ENCODE measurements at places on chromosomes 3 and 15.

- DNase-seq = no peak
Measured at GRCh38 chr15:26631894-26632293, 141.0 kb downstream of the GABRB3 start.

- no peak for DNase-seq
Measured at GRCh38 chr3:38645601-38646000, 3.9 kb downstream of the SCN5A start.

DNA sequence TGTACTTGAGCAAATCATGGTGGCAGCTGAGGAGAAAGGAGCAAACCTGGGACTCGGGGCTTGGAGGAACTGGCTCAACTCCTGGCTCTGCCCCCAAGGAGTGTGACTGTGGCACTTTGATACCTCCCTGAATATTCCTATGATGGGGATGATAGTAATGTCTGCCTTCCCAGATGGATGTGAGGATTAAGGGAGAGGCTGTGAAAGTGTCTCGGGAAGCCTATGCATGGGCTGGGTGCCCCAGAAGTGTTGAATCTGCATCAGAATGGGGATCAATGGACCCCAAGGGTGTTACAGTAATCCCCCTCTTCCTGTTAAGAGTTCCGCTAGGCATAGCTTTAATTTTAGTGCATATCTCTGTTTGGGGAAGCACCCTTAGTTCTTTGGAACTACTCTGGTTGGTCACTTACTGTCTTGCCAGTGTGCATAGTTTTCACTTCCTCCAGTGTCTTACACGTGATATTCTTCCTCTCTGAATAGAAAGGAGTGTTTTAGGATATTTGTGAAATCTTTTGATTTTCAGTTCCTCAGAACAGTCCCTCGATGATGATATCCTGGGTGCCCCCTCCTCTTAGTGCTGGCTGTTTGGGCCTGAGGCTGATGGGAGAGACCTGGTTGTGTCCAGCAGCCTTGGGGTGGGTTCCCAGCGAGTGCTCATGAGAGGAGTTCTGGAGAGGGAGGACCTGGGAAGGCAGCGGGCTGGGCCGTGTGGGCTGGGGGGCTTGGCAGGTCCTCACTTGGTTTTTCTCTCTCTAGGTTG lies 97.5 kb downstream of the CHDH start:
- no peak for DNase-seq

- DNase-seq = no peak
Measured at GRCh38 chr3:56693750-56694149, 10.7 kb upstream of the TASOR start.

GRCh38 chr3:39095778-39096177 lies 11.6 kb downstream of the GORASP1 start:
- no peak for DNase-seq

DNA sequence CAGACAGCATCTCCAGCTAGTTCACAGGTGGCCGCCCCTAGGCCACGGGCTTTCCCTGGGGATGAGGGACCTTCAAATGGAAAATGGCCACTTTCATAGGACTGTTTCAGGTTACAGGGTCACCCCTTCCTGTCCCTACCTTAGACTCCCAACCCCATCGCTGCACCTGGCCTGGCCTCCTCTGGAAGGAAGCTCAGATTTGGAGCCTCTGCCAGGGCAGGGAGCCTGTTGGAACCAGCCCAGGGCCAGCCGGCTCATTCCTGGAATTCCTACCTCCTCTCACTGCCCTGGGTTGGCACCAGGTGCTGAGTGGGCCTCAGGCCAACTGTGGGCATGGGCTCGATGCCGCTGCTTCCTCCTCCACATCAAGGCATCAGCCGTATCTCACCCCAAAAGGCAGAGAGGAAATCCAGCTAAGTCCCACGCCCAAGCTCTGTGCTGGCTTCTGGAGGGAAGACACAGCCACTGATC lies 42.2 kb downstream of the KLHL25 start:
- no peak for DNase-seq

DNA sequence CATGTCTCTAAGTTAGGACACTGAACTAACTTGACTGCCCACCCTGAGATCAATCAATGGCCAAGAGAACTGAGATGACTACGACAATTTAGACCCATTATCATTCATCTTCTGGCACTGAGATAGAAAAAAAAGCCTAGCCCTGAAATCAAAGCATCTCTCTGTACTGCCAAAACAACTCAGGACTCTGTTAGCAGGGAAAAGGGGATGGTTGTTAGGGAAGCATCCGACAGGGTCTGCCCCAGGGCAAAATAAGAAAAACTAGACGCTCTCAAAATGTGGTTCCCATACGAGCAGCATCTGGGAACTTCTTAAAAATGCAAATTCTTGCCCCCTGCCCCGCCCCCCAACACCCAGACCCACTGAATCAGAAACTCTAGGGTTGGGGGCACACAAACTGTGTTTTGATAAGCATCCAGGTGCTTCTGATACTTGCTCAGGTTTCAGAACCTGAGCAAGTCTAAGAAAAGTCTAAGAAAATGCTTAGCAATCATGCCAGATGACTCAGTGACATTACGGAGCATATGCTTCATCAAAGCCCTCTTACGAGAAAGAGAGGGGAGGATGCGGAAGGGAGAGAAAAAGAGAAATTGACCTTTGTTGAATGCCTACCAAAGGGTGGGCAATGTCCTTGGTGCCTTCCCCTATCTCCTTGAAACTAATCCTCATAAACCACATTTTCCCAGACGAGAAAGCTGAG lies 172.8 kb upstream of the HES1 start:
- no peak for DNase-seq

- no peak for DNase-seq
Measured at GRCh38 chr3:99760629-99761028, 57.0 kb upstream of the CMSS1 start.

DNA sequence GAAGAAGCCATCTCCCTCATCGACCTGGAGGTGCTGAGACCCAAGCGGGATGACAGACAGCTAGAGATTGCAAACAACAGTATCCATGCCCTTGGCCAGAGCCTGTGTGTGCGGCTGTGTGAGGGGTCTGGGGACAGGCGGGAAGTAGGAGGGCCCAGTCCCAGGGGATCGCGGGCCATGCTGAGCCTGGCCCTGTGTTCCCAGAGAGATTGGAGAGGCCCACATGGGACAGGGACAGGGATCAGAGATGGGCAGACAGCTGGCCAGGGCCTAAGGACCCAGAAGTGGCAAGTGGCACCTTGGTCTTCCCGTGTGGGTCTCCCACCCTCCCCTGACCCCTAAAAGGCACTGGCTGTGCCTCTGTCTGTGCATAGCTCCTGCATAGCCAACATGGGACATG lies 10.9 kb upstream of the RHO start:
- no peak for DNase-seq

- DNase-seq = no peak
Measured at GRCh38 chr3:134384963-134385362, 10.7 kb upstream of the AMOTL2 start.

DNA sequence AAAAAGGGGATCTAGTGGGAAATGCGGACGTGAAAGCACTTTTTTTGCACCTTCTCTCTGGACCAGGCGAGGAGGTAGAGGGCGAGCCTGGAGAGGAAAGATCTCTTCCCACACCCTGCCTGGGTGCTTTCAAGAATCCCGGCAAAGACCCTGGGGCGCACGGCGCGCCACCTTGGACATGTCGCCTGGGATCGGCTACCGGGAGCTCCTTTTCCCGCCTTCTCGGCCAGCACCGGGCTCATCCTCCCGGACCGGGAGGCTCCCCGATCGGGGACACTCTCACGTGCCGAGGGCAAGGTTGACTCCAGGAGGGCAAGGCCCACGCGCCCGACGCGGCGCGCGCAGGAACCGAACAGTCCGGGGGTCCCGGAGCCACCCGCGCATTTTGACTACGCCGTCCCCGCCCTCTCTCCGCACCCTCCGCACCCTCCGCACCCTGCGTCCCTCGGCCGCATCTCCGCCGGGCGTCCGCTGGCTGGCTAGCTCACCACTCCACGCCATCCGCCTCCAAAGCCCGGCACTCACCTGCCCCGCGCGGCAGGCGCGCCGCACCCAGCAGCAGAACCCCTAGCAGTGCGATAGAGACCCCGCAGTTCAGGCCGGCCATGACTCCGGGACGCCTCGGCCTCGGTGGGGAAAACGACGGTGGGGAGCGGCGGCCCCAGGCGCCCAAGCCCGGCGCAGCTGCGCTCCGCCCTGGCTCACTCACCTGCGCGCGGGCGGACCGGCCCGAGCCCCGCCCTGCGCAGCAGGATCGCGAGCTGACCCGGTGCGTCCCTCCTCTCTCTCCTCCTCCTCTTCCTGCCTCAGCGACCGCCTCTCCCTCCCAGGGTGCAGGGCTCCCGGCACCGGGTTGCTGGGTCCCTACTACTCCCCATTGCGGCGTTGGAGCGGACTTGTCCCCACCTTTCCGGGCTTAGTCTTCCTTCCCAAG lies at the start of gene CDCP1:
Gene CDCP1 (minus strand): TSS at position 698 of the 934 bp plus-strand sequence. CDS start 91 bp downstream, at position 607.
- DNase-seq = no peak

GRCh38 chr15:84823282-84823878 lies 6.2 kb downstream of the ALPK3 start:
- DNase-seq = no peak

DNA sequence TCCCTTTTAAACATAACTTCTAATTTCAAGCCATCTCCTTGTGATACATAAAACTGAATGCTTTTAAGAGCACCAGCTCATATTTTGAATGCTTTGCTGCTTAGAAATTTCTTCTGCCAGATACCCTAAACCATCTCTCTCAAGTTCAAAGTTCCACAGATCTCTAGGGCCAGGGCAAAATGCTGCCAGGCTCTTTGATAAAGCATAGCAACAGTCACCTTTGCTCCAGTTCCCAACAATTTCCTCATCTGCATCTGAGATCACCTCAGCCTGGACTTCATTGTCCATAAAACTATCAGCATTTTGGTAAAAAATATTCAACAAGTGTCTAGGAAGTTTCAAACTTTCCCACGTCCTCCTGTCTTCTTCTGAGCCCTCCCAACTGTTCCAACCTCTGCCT lies 17.5 kb downstream of the OSTN start:
- DNase-seq = no peak

DNA sequence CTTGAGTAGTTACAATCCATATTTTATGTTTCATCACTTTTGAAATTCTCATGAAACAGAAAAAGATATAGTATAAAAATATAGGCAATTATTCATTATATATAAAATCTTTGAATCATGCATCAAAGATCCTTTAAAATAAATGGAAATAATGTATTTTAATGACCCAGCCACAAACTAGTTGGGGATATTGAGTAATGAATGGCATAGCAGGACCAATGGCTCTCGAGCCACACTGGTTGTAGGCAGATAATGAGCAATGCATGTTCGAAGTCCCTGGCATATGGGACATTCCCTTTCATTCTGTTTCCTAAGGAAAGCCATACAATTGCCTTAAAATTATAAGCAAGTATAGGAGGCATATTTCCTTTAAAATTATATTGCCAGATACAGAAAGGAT lies 107.4 kb upstream of the IL12A start:
- no peak for DNase-seq

- DNase-seq = no peak
Measured at GRCh38 chr3:113354307-113354706, 87.0 kb downstream of the CFAP44 start.

- DNase-seq = no peak
Measured at GRCh38 chr15:39488516-39488915, 92.4 kb upstream of the THBS1 start.

- no peak for DNase-seq
Measured at GRCh38 chr3:66154444-66154861, 66.3 kb upstream of the SLC25A26 start.

- no peak for DNase-seq
Measured at GRCh38 chr15:80744415-80744814, 34.8 kb upstream of the CEMIP start.

DNA sequence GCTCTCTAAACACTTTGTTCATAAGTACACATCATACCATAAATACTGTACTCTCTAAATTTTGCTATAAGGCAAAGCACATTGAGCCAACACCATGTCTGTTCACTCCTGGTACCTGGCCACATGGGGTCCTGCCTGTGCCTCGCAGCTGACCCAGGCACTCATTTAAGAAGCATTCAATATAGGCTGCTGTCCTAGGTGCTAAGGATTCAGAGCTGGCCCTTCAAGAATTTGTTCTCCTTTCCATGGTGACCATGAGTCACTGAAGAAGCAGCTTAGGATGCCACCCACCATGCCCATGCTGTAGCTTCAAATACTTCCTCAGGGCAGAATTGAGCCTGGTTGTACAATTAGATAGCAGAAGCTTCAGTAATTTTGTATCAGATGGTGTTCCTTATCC lies 119.2 kb upstream of the ZBED2 start:
- no peak for DNase-seq

DNA sequence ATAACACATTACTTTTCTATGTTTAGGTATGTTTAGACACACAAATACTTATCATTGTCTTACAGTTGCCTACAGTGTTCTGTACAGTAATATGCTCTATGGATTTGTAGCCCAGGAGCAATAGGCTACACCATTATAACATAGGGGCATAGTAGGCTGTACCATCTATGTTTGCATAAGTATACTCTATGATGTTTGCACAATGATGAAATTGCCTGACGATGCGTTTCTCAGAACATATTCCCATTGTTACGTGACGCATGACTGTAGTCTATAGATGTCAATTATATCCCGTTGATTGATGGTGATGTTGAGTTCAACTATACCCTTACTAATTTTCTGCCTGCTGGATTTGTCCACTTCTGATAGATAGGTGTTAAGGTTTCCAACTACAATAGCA lies 139.4 kb upstream of the PFN2 start:
- no peak for DNase-seq
